ENCODE measurements at places on chromosomes 5 and 9.

DNA sequence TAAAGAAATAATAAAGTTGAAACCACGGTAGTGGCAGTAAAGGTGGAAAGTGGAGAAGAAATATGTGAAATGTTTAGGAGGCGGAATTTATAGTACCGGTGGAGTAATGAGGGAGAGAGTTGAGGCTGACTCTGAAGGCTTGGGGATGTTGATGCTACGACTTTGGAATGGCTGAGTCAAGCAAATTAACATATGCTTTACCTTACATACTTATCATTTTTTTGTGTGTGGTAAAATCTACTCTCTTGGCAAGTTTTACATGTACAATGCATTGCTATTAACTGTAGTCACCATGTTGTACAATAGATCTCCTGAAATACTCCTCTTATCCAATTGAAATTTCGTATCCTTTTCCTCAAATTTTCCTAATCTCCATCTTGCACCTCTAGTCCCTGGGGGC, 179.0 kb downstream of the TAF11L14 start:
- no peak for DNase-seq

GRCh38 chr9:120281665-120282064, 298.3 kb downstream of the CDK5RAP2 start:
- DNase-seq = no peak

DNA sequence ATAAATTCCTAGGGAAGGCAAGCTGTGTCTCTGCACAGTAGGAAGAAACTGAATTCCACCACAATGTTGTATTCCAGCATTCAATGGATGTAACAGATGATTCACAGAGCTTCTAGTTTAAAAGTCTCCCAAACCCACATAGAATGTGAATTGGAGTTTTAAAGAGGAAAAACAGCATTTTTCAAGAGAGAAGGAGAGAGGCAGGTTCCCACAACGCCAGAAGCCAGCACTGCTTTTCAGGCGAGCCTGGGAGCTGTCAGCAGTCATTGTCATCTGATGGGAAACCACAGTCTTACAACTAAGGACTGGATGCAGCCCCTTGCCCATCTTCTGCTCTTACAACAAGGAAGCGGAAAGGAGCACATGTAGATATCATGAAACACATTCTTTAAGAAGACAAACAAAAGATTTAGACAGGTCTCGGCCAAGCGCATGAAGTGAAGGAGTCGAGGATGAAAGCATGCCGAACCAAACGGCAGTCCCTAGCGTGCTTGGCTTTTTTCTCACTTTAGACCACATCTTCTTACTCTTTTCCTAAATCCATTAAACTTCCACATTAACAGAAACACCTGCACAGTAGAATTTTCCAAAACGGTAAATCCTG, 638 bp downstream of the DIRAS2 start:
- DNase-seq = no peak

DNA sequence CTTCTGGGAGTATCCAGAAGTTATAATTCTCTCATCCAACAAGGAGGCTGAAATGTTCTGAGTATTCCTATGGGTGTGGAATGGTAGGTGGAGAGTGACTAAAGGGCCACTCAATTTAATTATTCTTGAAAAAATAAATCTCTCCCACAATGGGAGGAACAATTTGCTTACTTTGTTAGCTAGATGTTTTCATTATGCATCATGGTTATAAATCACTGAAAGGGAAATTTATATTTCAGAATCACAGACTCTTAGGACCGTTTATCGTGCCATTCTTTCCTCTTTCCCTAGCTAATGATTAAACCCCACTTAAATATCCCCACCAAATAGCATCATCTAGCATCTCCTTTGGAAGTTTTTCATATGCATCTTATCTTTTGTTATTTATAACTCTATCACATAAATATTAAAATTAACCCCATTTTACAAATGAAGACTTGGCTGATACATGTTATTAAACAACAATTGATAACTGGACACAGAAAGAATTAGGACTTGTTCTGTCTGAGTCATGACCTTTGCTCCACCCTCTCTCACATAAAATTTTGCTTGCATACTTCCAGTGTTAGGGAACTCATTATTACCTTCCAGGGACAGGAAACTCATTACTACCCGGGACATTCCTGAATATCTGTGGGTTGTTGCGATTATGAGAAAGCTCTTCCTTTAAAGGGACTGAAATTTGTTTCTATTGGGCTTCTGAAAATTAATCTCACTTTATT, 94.9 kb upstream of the NMUR2 start:
- DNase-seq = no peak

DNA sequence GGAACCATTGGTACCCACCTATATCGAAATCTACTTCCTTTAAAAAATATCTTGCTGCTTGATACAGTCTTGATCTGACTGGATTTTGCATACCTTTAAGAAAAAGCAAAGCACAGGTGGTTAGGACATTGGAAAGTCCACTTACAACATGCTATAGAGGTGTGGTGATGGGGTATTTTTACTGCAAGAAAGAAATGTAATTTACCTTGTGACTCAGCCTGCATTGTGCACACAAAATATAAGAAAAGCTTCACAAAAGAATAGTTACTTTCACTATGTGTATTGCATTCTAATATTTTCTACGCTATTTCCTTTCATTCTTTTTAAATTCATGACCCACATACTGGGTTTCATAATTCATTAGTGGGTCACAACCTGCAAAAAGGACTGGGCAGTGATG, 236.2 kb upstream of the RASEF start:
- DNase-seq = no peak

DNA sequence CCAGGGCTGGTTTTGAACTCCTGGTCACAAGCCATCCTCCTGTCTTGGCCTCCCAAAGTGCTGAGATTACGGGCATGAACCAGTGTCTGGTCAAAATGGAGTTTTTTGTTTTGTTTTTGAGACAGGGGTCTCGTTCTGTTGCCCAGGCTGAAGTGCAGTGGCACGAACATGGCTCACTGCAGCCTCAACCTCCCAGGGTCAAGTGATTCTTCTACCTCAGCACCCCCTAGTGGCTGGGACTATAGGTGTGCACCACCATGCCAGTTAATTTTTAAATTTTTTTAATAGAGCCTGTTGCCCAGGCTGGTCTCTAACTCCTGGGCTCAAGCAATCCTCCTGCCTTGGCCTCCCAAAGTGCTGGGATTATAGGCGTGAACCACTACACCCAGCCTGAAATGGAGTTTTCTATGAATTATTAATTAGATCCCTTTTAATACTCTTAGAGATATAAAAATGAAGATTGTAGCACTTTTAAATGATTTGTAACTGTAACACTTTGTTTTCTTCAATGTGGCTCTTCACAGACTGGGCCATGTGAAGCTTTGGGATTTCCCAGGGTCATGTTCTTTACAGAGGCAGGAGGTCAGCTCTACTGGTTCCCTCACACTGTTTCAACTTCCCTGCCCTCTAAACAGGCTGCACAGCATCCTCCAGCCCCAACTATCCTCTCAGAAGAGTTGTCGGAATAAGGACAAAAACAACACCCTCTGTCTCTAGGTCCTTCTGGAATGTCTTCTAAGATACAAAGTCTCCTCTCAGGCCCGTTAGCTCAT, 32.7 kb upstream of the SPARC start:
- no peak for DNase-seq

DNA sequence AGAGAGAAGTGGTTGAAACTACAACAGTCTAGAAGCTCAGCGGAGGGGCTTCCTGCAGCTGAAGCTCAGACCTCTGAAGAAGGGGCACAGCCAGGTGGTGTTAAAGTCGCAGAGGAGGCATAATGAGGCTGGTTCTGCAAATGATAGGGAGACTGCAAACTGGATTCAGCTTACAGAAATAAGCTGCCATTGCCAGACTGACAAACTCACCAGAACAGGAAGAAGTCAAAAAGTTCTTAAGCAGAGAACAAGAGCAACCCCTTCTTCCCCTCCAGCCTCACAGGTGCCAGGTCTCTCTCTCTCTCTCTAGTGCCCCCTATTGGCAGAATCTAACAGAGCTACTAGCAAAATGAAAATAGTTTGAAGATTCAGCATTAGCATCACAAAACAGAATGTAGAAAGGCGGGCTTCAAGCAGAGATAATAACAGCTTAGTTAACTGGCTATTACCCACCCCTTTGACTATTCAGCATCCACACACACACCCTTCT, 76.7 kb downstream of the GRAMD2B start:
- no peak for DNase-seq

GRCh38 chr9:69657269-69657668, 14.9 kb downstream of the APBA1 start:
- DNase-seq = no peak

GRCh38 chr5:168607946-168608345, 28.8 kb upstream of the PANK3 start:
- DNase-seq = no peak

DNA sequence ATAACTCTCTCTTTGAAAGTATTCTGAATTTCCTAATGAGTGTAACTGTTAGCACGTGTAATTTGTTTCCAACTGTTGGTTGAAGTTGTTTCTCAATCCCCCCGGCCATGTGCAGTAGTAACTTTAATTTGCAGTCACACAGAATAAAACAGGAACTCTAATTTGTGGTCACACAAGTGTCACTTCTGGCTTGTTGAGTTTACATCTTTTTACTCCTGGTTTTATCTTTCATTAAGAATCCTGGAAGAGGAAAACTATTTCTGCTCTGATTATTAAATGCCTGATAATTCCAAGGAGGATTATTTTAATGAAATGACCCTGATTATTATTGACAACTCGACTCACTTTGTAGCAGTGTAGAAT, 1.2 kb downstream of the SCAMP1 start:
- DNase-seq = no peak

GRCh38 chr5:142403583-142403982, 78.8 kb upstream of the SPRY4 start:
- no peak for DNase-seq

DNA sequence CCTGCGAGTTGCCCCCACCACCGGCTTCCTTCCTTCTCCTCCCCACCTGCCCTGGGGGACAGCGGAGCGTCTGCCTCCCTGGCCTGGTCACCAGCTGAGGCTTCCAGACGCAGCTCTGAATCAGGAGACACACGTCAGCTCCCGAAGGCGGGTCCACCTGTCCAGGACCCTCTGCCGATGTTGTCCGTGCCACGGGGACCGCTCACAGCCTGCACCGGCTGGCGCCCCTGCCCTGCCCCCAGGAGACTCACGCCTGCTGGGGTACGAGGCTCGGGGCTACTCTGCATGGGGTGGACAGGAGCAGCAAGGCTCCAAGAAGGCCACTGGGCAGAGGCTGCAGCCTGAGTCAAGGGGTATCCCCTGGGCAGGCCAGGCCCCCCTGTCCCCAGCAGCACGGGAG, 1.9 kb upstream of the CCDC187 start:
- DNase-seq = no peak

GRCh38 chr5:122237906-122238305, 74.1 kb upstream of the SNCAIP start:
- DNase-seq = no peak

DNA sequence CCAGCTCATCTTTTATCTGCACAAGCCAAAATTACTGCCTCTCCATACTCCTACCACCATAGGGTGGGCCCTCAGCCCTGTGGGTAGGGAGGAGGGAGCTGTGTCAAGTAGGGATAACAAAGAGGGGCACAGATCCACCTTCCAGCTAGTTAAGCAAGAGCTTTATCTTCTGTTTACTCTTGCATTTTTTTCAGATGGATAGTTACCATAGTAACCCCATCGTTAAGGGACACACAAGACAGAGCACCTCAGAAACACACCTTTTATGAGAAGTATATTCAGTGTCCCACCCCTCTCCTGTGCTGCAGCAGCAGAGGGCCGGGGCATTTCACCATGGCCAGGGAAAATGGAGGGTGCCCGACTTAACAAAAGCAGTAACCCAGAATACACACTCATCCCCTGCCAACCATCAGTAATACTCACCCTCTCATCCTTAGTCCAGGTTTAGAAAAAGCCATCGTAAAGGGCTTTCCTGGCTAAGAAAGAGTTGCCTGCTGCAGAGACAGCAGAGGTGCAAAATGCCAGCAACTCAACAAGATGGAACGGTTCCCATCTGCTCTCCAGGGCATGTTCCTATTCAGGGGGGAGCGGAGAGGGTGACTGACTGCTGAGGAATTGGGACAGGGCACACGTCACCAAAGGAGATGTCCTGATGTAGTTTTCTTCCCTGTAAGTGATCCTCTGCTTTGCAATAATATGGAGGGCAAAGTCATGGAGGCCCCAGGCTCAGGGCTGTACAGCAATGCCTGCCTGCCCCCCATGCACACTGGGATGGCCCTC, 25.1 kb downstream of the MACROH2A1 start:
- no peak for DNase-seq

DNA sequence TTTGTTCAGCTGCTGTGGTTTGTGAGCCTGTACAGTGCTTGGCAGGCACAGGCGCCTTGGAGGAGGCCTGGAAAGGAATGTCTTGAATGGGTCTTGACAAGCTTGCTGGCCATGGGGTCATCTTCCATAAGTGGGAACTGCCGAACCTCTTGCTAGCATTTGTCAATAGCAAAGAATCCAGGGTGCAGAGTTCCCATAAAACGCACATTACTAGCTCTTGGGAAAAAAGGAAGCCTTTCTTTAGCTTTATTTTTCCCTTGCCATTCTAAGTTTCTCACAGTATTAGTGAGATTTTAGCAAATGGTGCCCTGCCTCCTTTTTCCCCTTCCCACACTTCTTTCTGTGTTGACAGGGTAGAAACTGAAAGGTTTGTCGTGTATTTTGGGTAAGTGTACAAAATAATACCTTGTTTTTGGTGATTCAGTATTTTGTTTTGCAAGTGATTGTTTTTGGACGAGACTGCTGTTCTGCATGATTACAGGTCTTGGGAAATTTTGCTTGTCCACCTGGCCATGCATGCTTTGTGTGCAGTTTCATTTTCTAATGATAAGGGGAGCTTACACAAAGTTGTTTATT, 82.0 kb downstream of the ADGRV1 start:
- no peak for DNase-seq

DNA sequence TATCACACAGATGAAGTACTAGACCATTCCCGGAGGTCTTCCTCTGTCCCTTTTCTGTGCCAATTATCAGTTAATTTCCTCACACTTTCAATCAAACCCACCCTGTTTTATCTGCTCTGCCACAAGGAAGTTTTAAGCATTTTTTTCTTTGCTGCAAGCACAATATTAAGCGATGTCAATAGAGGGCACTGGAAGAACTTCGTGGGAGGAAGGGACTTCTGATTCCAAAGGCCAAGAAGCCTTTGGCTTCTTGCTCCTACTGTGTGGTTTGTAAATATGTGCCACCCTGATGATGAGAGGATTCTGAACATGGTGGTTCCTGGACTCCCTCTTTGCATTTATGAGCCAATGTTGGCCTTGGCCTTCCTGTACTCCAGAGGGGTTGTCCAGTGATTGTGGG, 1712.5 kb upstream of the C9orf72 start:
- no peak for DNase-seq

GRCh38 chr5:77761606-77762005, 14.5 kb downstream of the TBCA start:
- no peak for DNase-seq

DNA sequence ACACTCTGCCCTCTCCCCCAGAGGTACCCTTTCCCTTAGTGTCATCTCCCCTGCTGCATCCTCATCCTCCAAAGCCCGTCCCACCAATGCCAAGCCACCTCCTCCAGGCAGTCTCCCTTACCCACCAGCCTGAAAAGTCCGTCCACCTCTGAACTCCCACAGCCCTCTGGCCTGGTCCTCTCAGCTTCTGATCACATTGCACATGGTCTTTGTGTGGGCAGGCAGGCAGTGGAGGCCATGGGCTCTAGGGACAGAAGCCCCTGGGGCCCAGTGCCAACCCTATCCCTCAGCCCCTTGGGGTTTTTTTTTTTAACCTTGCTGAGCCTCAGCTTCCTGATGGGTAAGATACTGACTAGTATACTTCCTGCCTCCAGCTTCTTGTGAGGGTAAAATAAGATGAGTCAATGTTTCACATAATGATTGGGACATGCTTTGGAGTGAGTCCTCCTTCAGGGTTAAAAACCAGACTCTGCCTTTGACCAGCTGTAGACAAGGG, 19.4 kb downstream of the CSF1R start:
- peak; percentile 18 for DNase-seq

All from amniotic stem cell (primary cell).